ENCODE measurements at places on chromosomes 13 and 19.

- no peak for DNase-seq
These were observed 10.0 kb downstream of the ARHGAP45 start for GRCh38 chr19:1076951-1077350.

GRCh38 chr19:31214997-31215396 is 134.2 kb downstream of the TSHZ3 start:
- DNase-seq, result no peak

DNA sequence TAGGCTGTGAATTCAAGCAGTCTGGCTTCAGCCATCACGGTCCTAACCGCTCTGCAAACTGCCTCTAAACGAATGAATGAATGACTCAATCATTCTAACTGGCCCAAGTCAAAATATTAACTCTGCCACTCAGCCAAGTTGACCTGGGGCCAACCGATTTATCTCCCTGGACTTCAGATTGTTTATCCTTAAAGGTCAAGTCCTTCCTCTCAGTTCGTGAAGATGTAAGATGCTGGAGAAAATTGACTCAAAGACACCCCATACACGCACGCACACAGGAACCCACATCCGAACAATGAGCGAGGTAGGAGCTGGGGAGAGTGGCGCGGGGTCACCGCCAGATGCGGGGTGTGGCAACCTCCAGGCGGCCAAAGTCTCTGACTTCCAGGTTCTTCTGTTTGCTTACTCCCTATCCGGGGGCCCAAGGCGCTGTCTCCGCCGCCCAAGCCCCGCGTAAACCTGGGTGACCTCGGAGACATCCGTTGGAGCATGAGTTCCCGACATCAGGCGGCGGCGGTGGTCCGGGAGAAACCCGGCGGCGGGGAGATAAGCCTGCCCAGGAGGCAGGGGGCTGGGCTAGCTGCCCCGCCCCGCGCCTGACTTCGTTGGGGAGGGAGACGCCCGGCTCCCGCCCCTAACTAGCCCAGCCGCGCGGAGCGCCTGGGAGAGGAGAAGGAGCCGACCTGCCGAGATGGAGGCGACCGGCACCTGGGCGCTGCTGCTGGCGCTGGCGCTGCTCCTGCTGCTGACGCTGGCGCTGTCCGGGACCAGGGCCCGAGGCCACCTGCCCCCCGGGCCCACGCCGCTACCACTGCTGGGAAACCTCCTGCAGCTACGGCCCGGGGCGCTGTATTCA is at the start of gene CYP2S1:
Gene CYP2S1, plus strand, starts transcription at position 646 of the 856 bp plus-strand sequence. Its CDS starts 46 bp downstream, at position 692.
- no peak for DNase-seq

GRCh38 chr13:98992355-98992754 is 14.5 kb upstream of the DOCK9 start:
- no peak for DNase-seq

DNA sequence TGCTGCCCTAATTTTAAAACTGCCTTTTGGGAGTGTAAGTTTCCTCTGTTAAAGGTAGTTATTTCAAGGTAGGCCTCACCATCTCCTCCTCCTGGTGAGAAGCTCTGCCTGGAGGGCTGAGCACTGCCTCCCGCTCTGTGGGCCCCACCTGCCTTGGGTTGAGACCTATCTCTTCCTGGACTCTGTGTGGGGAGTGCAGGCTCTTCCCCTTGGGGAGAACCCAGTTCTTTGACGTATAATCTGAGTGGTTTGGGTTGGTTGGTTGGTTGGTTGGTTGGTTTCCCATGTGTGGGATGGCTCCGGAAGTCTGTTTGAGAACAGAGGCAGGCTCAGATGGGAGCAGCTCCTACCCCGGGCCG is 39.1 kb downstream of the ACTN4 start:
- no peak for DNase-seq

GRCh38 chr13:114074671-114075315 is 57.6 kb downstream of the RASA3 start:
- DNase-seq, result no peak

DNA sequence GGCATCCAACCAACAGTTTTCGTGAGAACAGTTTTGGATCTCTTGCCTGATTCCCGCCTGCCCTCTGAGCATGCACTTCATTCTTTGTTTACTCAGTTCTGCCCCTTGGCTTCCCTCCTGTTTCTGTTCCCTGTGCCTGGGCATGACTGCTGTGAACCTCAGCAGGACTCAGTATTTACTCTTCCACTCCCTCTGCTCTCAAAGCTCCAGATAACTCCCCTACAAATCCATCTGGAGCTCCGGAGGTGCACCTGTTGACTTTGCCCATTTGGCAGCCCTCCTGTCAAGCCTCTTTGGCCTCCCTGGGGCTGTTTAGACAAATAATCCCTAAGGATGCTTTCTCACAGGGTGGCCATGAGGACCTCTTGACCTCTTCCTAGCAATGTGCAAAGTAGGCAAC is 34.2 kb upstream of the ARGLU1 start:
- no peak for DNase-seq

GRCh38 chr13:90098577-90098976 is 1248.9 kb upstream of the MIR17HG start:
- no peak for DNase-seq

- no peak for DNase-seq
These were observed 38.8 kb upstream of the ALOX5AP start for GRCh38 chr13:30696278-30697176.

DNA sequence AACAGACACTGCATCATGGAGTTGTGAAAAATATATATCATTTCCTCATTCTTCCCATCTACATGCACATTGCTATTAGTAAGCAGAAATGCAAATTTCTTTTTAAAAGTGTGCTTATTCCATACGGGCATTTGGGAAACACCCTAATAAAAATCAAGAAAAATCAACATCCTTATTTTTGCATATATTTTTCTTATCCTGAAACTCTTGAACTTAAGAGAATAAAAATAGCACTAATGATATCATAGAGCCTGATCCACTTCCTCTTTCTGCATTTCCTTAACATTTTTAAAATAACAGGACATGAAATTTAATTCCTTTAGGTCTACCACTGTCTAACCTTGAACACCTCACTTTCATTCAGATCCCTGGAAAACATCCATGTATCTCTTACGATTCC is 123.3 kb downstream of the VWA8 start:
- DNase-seq, result no peak

- no peak for DNase-seq
These were observed 13.0 kb downstream of the FAM124A start for GRCh38 chr13:51235186-51235585.

DNA sequence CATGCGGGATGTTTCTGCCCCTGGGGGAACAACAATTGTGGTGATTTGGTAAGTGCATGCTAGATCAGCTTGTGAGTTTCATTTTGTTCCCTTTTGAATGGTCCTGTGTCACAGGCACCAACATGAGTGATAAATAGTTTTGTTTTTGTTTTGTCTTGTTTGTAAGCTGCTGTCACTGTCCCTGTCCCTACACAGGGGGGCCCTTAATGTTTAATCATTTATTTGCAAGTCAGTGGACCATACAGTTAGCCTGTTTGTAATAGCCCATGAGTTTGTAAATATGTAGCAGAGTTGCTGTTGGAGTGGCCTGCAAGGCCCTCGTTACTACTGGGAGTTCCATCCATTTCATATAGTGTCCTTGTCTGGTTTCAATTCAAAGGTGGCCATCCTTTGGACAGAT is 979.6 kb upstream of the SPRY2 start:
- no peak for DNase-seq

- DNase-seq, result no peak
These were observed 525.6 kb downstream of the DCT start for GRCh38 chr13:93953841-93954240.

DNA sequence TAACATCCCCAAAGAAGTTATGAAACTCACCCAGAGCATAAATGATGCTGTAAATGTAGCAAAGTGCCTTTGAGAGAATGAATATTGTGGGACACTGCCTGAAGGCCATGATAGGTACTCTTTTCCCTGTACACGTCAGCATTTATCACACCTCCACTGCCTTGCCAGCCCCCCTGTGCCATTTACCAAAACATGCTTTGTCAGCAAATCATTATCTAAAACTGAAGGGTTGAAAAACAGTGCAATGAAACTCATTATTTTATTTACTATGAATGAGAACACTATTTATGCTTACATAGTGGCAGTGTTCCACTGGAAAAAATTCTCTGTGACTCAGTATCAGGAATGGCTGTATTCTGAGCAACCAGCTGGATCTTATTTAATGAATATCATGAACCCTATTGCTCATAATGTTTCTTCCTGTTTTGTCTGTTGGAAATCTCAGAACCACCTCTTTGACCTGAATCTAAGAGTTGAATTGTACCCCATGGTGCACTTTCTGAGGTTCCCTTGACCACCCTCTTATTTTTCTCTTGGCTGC is 564.1 kb downstream of the DCT start:
- DNase-seq, result no peak

DNA sequence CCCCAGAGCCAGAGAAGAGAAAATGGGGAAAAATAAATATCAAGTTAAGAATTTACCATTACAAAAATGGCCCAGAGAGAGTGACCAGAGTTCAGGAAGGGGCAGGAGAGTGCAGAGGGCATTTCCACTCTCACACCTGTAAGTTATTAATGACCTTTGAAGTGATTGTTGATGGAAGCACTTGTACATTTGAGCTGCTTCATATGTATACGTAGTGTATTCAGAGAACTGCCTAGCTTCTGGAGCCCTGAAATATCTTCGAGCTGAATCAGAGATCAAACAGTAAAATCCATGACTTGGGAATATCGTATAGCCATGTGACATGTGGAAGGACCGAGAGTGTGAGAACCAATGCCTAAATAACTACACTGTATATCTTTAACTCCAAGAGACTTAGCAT is 49.2 kb upstream of the PCCA start:
- DNase-seq, result no peak

DNA sequence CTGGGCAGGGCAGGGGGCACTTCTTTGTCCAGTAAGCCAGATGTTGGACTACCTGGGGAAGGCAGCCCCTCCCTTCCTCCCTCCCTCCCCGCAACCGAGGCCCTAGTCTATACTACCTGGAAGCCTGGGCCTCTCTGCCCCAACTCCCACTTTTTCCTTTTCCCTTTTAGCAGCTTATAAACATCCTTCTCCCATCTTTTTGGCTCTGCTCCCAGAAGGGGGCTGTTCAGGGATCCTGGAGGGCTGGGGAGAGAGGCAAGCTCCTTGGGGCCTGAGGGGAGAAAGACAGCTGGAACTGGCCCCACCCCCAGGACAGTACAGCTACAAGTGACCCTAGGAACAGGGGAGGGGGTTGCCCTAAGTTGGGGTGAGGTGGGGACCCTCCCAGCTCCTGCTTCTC is 44.9 kb downstream of the LYL1 start:
- no peak for DNase-seq

DNA sequence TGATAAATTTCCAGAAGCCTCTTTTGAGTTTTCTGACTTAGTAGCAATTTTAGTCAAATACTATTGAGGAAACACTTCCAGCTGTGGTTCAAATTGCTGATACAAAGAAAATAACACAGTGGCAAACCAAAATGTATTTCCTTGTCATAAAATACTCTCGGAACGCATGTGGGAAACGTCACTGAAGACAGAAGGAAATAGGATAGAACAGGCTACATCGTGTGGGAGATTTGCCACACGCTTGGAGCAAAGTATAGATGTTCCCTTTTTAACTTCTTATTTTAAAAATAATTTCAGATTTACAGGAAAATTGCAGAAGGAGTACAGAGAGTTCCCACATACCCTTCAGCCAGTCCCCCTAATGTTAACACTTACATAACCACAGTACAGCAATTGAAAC is 88.8 kb downstream of the ING1 start:
- no peak for DNase-seq

DNA sequence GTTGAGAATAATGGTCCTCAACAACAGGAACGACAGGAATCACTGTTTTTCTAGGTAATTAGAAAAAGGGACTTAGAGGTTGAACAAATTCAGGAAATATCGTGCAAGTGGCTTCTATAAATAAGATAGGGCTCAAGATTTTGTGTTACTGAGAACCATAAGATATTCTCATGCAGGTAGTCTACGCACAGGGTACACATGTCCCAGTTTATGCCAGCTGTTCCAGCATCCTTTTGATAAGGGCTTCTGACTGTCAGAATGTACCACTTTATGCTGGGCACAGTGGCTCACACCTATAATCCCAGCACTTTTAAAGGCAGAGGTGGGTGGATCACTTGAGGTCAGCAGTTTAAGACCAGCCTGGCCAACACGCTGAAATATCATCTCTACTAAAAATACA is 32.1 kb downstream of the RBM26 start:
- DNase-seq, result no peak

- no peak for DNase-seq
These were observed 1163.9 kb downstream of the DIAPH3 start for GRCh38 chr13:58999851-59000250.

- no peak for DNase-seq
These were observed 3.0 kb downstream of the MARK4 start for GRCh38 chr19:45254044-45254531.

DNA sequence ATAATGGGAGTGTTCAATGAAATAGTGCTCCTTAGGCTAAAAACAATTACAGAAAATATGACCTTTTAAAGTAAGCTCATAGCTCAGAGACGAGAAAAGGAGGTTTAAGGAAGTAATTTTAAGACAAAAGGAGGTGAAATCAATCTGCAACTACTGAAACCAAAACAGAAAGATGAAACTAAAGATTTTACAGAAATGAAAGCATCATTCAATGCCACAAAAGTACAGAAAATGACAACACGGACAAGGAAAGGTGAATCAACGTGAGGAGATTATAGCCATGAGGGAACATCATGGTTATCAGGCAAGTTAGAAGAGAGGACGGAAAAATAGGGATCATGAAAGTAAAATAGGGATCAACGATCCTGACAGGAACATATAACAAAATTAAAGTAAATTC is 745.2 kb downstream of the PCDH17 start:
- DNase-seq, result no peak

GRCh38 chr13:34025746-34026145 is 207.8 kb downstream of the RFC3 start:
- DNase-seq, result no peak

DNA sequence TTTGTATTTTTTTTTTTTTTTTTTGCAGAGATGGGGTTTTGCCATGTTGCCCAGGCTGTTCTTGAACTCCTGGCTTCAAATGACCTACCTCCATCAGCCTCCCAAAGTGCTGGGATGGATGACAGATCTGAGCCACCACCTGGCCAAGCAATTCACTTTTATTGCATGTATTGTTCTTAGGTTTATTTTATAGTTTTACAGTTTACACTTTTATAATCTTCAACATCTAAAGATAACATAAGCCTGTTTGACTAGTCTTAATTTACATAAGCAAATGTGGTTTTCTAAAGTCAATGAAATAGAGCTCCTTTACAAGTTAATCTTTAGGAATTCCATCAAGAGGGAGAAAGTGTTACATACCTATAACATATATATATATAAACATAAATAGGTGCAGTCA is 9.5 kb upstream of the MPV17L2 start:
- DNase-seq, result no peak

GRCh38 chr19:35710784-35711723 is 6.7 kb downstream of the ZBTB32 start:
- DNase-seq, result no peak

GRCh38 chr19:28034936-28035335 is 1178.0 kb downstream of the UQCRFS1 start:
- no peak for DNase-seq

DNA sequence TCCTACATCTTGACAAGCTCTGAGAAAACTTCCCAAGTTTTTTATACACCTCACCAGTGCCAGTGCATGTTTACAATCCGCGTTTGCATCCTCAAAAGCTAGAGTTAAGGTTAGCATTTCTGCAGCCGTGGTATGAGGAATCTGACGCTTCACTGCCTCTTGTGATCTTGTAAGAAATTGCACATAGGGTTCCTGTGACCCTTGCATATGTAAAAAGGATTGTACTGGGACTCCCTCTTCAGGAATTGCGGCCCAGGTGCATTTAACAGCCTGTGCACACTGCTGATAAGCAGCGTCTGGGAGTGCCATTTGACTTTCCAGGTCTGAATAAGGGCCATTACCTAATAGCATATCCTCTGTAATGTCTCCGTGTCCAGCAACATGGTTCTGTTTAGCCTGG is 15.3 kb downstream of the FPR3 start:
- no peak for DNase-seq

GRCh38 chr19:34188408-34188807 is 16.1 kb downstream of the LSM14A start:
- DNase-seq, result no peak
